ENCODE measurements at places on chromosomes 11 and 22. TPM values are rescaled to one million over a fixed set of nuclear protein-coding genes. Genes with fewer than 3 reads are reported as not detected.

OR5P2 gene
- polyA plus RNA-seq, result 0.54 TPM

BTBD18 gene
- polyA plus RNA-seq, result 0.39 TPM

RTN4R gene
- 18.9 TPM for polyA plus RNA-seq

LDHAL6A gene
- 0.06 TPM for polyA plus RNA-seq

FGF4 gene
- polyA plus RNA-seq, result not detected

SERHL2 gene
- 3.3 TPM for polyA plus RNA-seq

MCHR1 gene
- not detected for polyA plus RNA-seq

KIRREL3 gene
- 0.91 TPM for polyA plus RNA-seq

CEND1 gene
- polyA plus RNA-seq, result not detected

ZNF280A gene
- polyA plus RNA-seq, result 0.44 TPM

TEX54 gene
- 3.5 TPM for polyA plus RNA-seq

MAP6 gene
- polyA plus RNA-seq, result 4.4 TPM

PRR5L gene
- 3.1 TPM for polyA plus RNA-seq

C22orf23 gene
- not detected for polyA plus RNA-seq

CFAP68 gene
- 21.8 TPM for polyA plus RNA-seq

EIF3L gene
- polyA plus RNA-seq, result 199 TPM

PISD gene
- 62.9 TPM for polyA plus RNA-seq

HTATIP2 gene
- polyA plus RNA-seq, result 52.2 TPM

DDT gene
- polyA plus RNA-seq, result 223 TPM

HOATZ gene
- polyA plus RNA-seq, result not detected

SCO2 gene
- polyA plus RNA-seq, result 11.2 TPM

OR6T1 gene
- polyA plus RNA-seq, result not detected

RTN4RL2 gene
- 5.8 TPM for polyA plus RNA-seq

C22orf15 gene
- polyA plus RNA-seq, result 0.35 TPM

SHANK3 gene
- polyA plus RNA-seq, result 1.9 TPM

CCDC87 gene
- 0.22 TPM for polyA plus RNA-seq

KCNJ11 gene
- polyA plus RNA-seq, result 1.6 TPM

KCNK4 gene
- not detected for polyA plus RNA-seq

ZC3H12C gene
- polyA plus RNA-seq, result 2.0 TPM

OR6A2 gene
- polyA plus RNA-seq, result not detected

OSBP2 gene
- 25.5 TPM for polyA plus RNA-seq

KCNQ1 gene
- 6.4 TPM for polyA plus RNA-seq

ACRV1 gene
- 0.08 TPM for polyA plus RNA-seq

TTC36 gene
- 3.1 TPM for polyA plus RNA-seq

HTR3A gene
- not detected for polyA plus RNA-seq

SLC25A18 gene
- polyA plus RNA-seq, result 3.5 TPM

DKK3 gene
- polyA plus RNA-seq, result 64.3 TPM

TNNI2 gene
- 10.9 TPM for polyA plus RNA-seq

Measured in hepatocyte (in vitro differentiated cells).